Hematopoietic multipotent progenitor cell treated with erythropoietin and hydrocortisone succinate and interleukin-3 and kit ligand, for 8 days (in vitro differentiated cells): ENCODE measurements at places on chromosomes 2 and 18.

GRCh38 chr18:27527856-27528255 is 342.7 kb upstream of the CHST9 start:
- no peak for DNase-seq

- peak; percentile 32 for DNase-seq
Observed at GRCh38 chr2:101396316-101396717, 9.0 kb upstream of the CREG2 start.

- peak; percentile 52 for DNase-seq
Observed at GRCh38 chr2:37156071-37156856, 516 bp downstream of the EIF2AK2 start.

GRCh38 chr2:106943468-106944200 is 57.7 kb upstream of the ST6GAL2 start:
- no peak for DNase-seq

- DNase-seq, result no peak
Observed at GRCh38 chr2:191748528-191749180, 70.7 kb downstream of the NABP1 start.

GRCh38 chr2:71596011-71596410 is 142.7 kb downstream of the DYSF start:
- DNase-seq, result no peak
